ENCODE measurements at places on chromosomes 3 and 15. TPM values are rescaled to one million over a fixed set of nuclear protein-coding genes. Genes with fewer than 3 reads are reported as not detected.

- DNase-seq, result no peak
Measured at GRCh38 chr15:57375827-57376695, at the start of gene CGNL1. Gene CGNL1 (plus strand): TSS chr15:57376505. CDS start chr15:57438000, 61,495 bp downstream.

- DNase-seq, result peak; percentile 94
Measured at GRCh38 chr3:187986514-187986934, 167.4 kb upstream of the LPP start.

GRCh38 chr3:25768851-25769250, 14.4 kb downstream of the NGLY1 start:
- DNase-seq, result no peak

TF gene
- 1.7 TPM for total RNA-seq

DNA sequence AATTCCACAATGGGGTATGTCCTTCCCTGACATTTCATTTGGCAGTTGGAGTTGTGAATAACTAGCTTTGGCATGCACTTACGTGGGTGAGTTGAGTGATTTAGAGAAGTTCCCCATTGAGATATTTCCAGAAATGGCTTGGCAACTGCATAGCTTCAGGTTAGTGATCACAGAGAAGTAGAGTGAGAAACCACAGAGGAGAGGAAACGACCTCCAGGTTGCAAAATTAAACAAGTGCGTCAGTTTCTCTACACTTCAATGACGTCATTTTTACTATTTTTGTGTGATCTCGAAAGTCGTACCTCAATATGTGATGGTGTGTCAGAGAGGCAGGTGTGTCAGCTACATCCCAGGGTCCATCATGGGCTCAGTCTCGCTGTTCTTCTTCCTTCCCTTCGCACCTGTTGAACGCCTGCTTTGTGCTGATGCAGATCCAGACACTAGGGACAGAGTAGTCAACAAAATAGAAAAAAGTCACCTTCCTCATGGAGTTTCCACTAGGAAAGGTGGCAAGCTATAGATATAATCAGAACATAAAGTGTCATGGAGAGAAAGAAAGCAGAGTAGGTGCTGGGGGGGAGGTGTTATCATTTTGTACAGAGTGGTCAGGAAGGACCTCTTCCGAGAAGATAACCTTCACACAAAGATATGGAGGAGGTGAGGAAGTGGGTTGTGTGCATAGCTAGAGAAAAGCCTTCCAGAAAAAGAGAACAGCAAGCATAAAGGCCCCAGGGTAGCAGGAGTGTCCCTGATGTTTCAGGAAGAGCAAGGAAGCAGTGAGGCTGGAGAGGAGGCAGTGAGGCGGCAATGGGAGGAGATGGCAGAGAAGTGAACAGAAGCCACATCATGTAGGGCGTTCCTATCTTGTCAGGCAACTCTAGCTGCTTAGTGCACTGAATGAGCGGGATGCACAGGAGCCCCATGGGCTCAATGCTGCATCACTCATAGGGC, 75.6 kb downstream of the MCTP2 start:
- peak; percentile 8 for DNase-seq

DNA sequence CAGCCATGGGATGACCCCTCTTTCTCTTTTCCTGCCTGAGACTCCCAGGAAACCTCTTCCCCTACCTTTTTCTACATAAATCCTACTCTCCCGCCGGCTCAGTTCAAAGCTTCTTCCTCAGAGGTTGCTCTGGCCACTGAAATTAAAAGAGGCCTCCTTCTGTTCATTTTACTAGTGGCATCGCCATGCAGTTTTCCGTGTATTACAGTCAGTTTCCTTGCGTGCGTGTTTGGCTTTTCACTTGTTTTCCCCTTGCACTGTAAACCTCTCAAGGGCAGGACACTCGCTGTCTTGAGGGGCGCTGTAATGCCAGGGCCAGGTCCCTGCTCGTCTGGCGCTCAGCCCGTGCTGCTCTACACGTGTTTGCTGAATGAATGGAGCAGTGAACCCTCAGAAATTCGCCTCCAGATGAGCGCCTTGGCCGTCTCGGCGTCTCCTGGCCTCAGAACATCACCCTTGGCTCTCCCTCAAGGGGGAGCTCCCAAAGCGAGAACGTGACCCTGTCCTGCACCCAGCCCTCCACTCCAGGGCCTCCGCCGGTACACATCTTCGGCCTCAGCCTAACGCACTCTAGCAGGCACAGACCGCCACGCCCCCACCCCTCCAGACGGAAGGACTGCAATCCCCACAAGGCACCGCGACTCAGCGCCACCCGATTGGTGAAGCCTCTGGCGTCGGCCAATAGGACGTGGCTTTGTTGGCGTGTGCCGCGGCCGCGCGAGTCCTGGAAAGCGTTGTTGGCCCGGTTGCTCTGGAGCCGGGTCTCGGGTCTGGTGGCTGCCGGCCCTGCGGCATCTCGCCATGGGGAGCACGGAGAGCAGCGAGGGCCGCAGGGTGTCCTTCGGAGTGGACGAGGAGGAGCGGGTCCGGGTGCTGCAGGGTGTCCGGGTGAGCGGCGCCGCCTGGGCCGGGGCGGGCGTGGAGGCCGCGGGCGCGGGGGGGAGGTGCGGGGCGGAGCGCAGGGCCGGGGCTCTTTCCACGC, at the start of gene CHCHD6:
Gene CHCHD6, plus strand, starts transcription at position 729 of the 982 bp plus-strand sequence. Its CDS starts 73 bp downstream, at position 802.
- peak; percentile 95 for DNase-seq

MAP1A gene
- 45.0 TPM for total RNA-seq

DNA sequence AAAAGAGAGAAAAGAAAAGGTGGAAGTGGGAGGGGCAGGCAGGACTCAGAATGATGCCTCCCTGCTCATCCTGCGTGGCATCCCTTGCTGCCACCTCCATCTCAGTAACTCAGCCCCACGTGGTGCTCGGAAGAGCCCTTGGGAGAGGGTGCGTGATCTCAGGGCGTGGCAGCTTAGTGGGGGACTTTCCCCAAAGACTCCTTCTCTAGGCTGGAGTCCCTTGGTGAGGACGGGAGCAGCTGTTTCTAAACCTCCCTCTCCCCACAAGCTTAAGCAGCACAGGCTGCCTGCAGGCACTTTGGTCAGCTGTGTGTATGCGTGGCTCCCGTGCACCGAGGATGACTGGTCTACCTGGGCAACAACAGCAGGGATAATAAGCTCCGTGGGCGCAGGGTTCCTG, 7.4 kb upstream of the ANPEP start:
- peak; percentile 68 for DNase-seq

DNA sequence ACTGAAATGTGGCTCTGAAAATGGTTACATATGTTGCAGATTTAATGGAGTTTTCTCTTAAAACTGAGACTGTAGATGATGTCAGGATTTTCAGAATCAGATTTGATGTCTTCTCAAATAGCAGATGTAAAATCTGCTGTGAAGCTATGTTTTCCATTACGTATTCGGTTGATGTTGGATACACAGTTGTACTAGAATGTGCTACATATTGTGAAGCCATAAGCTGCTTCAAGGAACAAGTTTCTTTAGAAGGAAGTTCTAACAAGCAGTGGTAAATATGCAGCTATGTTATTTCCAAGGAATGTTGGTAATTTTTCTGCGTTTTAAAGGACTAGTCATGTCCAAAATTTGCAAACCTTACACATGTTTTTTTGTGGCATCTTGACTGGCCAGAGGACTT, 197.7 kb downstream of the RBMS3 start:
- DNase-seq, result no peak

ALG1L2 gene
- not detected for total RNA-seq

DNA sequence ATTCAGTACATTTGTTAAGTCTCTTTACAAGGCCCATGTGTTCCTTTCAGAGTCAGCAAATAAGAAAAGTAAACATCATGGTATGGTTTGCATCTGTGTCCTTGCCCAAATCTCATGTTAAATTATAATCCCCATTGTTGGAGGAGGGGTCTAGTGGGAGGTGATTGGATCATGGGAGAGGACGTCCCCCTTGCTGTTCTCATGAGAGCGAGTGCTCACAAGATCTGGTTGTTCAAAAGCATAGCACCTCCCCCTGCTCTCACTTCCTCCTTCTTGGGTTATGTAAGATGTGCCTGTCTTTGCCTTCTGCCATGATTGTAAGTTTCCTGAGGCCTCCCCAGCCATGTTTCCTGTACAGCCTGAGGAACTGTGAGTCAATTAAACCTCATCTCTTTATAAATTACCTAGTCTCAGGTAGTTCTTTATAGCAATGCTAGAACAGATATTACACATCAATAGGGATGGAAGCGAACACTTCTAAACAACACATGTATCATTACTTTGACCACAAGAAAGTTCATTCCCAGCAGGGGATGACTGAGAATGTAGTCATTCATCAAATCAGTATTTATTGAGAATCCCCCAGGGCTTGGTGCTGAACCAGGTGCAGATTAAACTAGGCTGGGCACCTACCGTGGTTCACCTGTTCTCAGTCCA, 4.1 kb downstream of the EFCAB12 start:
- DNase-seq, result no peak

LTF gene
- total RNA-seq, result not detected

- no peak for DNase-seq
Measured at GRCh38 chr3:108501535-108501934, 8.9 kb downstream of the MYH15 start.

DNA sequence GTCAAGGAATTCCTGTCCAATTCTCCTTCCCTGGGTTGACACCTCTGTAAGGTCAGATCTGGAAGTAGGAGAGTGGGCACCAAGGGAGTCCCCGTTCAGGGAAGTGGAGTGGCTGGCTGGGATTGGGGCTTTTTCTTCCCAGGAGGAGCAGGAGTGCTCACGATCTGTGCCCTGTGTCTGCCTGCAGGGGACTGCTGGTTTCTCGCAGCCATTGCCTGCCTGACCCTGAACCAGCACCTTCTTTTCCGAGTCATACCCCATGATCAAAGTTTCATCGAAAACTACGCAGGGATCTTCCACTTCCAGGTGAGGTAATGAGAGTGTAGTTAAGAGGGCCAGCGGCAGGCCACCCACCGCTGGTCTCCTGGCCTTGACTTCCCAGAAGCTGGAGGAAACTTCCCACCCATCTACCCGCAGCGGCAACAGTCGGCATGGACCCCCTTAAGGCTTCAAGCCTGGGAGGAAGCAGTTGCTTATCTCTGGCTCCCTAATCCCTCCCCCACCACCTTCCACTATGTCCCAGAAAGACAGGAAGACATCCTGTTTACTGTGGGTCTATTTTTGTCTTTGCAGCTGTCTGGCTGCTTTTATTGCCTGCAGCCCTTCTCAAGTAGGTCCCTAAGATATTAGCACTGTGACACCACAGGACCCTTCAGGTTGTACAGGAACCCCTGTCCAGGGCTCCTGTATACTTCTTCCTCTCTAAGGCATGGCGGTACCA, 26.8 kb downstream of the CAPN3 start:
- DNase-seq, result no peak

- DNase-seq, result no peak
Measured at GRCh38 chr3:166444336-166444735, 607.1 kb upstream of the BCHE start.

GRCh38 chr3:31760654-31761053, 220.4 kb downstream of the OSBPL10 start:
- no peak for DNase-seq

DNA sequence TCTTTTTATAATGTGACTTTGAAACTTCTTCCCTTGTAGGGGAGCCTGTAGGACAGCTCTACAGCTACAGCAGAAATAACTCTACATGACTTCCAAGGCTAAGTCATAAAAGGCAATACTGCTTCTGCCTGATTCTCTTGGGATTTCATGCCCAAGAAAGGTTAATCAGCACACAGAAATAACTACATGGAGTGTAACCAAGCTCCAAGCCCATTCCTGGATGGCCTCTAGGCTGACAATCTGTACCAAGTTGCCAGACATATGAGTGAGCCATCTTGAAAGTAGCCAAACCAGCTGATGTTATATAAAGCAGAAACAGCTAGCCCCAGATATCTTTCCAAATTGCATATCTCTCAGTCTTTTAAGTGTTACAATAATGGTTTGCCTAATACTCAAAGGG, 75.8 kb upstream of the OSTN start:
- no peak for DNase-seq

GRCh38 chr3:145942052-145942451, 218.9 kb downstream of the PLOD2 start:
- no peak for DNase-seq

DNA sequence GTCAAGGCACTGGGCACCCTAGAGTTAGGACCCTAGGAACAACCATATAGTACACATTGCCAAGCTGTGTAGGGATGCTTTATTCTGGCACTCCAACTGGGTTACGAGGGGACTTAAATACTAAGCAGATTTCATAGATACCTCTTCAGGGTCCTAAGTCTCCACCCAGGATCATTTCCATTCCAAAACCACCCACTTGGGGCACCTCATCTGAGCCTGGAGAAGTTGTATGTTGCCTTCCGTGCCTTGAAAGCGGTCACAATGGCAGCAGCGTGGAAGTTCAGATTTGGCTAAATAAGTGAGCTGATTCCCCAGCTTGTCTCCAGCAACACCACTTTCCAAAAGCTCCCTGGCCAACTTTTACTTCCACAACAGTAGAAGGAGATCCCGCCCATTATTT, 4.6 kb downstream of the TMEM202 start:
- no peak for DNase-seq

DNA sequence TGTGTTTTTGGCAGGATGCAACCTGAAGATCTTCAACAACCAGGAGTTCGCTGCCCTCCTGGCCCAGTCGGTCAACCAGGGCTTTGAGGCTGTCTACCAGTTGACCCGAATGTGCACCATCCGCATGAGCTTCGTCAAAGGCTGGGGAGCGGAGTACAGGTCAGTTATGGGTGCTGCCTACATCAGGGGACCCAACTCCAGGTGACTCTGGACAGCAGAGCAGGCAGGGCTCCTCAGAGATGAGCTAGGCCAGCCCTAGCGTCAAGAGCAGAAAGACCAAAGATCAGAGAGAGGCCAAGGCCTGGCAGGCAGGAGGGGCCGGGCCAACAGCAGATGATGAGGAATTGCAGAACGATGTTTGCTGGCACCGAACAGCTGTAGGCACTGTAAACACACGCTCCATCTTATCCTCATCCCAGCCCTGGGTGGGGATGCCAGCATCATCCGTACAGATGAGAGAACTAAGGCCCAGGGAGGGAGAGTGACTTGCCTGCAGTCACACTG, 67.1 kb downstream of the AAGAB start:
- no peak for DNase-seq

AMIGO3 gene
- total RNA-seq, result 1.0 TPM

DNA sequence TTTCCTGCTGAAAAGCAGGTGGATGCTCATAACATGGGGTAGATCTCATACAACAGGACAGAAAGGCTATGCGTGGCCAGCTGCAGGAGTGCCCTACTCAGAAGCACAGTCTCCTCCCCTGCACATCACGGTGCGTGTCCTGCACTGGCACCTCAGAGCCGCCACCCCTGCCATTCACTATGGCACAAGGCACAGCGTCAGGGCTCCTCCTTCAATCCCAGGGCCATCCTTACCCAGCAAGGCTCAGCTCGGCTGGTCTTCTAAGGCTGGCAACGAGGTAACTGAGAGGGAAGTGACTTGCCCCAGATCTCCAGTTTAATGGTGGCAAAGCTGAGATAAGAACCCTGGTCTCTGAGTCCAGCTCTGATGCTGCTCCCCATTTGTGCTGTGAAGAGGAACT, 97.1 kb downstream of the CPN2 start:
- DNase-seq, result no peak

TGM5 gene
- total RNA-seq, result 0.14 TPM

- DNase-seq, result no peak
Measured at GRCh38 chr3:126212620-126213378, 32.4 kb upstream of the ALDH1L1 start.

DNA sequence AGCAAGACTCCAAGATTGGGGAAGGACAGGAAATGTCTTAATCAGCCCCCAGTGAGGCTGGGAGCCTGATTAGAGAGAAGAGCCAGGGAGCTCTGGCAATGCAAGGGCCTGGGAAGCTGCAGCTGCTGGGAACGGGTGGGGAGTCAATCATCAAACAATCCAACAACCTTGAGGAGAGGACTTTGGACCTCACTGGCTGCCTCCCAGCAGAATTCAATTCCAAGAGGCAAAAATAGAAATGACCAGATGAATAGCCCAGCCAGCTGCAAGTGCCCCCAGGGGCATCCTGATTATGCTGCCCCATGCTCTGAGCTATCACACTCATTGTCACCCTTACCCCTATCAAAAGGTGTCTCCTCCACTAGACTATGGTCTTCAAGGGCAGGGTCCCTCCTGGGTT, 6.1 kb upstream of the HOMER2 start:
- DNase-seq, result no peak
